ENCODE measurements at places on chromosomes 6 and 20.
A peak's percentile ranks its signal among the peaks of the same experiment; 100 is the strongest.

DNA sequence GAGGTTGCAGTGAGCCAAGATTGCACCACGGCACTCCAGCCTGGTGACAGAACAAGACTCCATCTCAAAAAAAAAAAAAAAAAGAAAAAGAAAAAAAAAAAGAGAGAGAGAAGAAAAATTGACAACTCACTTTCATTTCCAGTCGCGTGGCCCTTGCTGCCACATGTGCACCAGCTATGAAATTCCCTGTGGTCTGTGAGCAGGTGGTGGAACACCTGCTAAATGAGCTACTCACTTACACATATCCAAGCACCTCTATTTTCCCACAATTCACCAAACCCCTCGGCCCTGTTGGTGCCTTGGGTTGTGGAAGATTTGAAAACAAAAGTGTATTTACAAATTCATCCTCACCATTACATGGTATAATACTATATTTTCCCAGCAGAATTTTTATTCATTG lies 105.2 kb upstream of the ASF1A start:
- DNase-seq, result no peak

GRCh38 chr6:12279322-12280091 lies 10.7 kb upstream of the EDN1 start:
- no peak for DNase-seq

GRCh38 chr6:151109361-151109760 lies 130.4 kb upstream of the AKAP12 start:
- DNase-seq, result no peak

- no peak for DNase-seq
Measured at GRCh38 chr20:21134883-21135493, 9.1 kb downstream of the KIZ start.

DNA sequence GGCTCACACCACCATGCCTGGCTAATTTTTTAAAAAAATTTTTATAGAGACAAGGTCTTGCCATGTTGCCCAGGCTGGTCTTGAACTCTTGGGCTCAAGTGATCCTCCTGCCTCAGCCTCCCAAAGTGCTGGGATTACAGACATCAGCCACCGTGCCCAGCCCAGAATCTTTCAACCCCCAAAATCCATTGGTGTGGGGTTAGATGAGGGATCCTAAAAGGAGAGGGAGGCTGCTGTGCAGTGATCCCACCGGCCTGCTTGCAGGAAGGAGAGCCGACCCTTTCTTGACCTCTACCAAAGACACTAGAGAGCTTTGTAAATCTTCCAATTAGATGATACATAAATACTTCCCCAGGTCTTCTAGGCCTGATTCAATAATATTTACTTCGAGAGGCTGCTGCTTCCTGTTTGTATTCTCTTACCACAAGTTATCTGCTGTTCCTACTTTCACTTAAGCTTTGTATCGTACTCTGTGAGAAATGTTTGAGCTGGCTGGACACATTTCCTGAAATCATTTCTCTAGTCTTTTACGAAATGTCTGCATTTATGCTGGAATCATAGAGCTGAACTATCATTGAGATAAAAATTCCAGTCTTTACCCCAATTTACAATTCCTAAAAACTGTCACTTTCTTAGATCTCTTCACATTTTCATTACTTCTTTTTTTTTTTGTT lies 49.3 kb upstream of the IER3 start:
- DNase-seq, result peak; percentile 59

GRCh38 chr6:10412461-10413261 lies 2.2 kb downstream of the TFAP2A start:
- no peak for DNase-seq

- no peak for DNase-seq
Measured at GRCh38 chr6:70547313-70547712, 19.4 kb upstream of the SDHAF4 start.

- DNase-seq, result no peak
Measured at GRCh38 chr6:5099537-5099936, 14.4 kb downstream of the PPP1R3G start.

GRCh38 chr20:4038047-4038459 lies 22.7 kb upstream of the RNF24 start:
- peak; percentile 87 for DNase-seq

DNA sequence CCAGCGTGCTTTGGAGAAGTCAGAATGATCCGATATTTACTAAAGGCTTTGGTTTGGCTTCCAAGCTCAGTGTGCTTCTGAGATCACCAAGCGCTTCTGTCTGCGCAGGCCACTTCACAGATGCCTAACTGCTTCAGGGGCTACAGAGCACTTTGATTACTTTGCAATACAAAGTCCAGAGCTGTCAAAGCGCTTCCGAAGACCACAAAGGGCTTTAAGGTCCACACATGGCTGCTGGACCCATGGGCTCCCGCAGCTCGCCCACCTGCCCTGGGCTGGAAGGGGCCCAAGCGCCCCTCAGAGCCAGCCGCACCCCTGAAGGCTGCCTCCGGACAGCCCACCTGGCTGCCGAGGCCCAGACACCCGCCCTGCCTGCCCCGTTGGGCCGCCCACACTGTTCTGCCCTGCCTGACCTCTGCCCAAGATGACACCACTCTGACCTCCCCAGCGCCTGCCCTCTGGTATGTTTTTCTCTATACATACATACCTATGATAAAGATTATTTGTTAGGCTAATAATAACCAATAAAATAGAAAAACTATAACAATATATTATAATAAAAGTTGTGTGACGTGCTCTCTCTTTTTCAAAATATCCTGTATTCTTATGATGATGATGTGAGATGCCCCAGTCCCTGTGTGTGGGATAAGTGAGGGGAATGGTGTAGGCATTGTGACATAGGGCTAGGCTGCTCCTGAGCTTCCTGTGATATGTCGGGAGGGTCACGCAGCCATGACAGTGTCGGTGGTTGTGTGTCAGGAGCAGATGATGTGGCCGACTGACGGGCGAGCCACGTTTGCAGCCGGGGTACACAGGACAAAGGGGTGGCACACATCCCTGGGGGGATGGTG lies 22.6 kb downstream of the DYNLT1 start:
- no peak for DNase-seq

DNA sequence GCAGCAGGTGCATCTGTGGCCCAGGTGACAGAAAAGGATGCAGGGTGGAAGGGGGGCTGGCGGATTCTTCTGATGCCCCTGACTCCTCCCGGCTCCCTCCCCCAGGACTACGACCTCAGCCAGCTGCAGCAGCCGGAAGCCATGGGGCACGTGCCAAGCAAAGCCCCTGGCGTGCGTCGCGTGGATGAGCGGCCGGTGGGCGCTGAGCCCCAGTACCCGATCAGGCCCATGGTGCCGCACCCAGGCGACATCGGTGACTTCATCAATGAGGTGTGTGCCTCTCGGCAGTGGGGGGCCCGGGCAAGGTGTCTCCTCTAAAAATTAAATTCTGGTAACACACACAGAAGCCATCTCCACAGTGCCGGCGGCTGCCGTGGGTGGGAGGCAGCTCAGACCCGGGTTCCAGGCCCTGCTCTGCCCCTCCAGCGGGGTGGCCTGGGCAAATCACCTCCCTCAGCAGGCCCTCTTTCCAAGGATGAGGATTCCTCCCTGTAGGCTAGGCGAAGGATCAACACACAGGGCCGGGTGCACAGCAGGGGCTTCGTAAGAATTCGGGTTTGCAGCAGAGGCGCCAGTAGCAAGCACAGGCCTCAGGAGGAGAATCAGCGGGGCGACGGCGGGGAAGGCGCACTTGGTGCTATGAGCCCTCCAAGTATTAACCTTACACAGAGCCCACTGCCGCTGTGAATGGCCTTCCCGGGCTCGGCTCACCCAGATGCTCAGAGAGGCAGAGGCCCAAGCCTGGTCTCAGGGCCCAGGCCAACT lies 131.5 kb downstream of the TAF4 start:
- no peak for DNase-seq

- DNase-seq, result no peak
Measured at GRCh38 chr6:138514860-138515540, 15.7 kb upstream of the NHSL1 start.

- no peak for DNase-seq
Measured at GRCh38 chr6:3247255-3248146, 11.2 kb upstream of the PSMG4 start.

- DNase-seq, result no peak
Measured at GRCh38 chr20:11246251-11246775, 572.5 kb upstream of the JAG1 start.

GRCh38 chr6:22622351-22622750 lies 53.0 kb downstream of the HDGFL1 start:
- DNase-seq, result no peak

DNA sequence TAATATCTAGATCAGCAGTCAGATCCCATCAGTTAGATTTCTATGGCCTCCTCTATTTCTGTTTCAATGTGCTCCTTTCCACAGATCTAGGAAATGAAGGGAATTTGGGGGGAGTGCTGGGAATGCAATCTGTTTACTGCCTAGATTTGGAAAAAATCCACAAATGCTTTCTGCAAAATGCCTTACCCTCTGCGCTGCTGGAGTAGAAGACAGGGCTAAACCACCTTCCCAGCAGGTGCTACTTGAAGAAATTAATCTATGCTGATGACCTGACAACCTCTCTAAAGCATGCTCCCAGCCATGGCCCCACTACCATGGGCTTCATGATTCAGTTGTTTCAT lies 46.2 kb downstream of the LY86 start:
- DNase-seq, result no peak

GRCh38 chr6:30703821-30704220 lies 13.0 kb upstream of the NRM start:
- no peak for DNase-seq

GRCh38 chr6:16723826-16724225 lies 37.4 kb downstream of the ATXN1 start:
- DNase-seq, result no peak

DNA sequence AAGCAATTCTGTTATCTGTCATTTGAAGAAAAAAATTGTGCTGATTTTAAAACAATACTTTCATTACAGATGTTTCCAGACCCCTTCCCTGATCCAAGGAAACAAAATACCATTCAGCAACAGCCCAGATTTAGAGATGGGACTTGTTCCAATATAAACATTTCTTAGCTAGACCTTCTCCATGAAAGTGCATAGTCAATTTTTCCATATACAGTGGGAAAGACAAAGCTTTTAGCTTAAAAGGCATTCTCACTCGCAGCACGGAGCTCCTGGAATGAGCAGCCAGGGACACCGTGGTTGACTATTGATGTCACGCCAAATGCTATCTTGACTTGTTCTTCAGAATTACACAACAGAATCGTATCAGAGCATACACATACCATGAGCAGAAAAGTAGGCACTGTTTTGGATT lies 21.5 kb downstream of the LAMA4 start:
- no peak for DNase-seq

DNA sequence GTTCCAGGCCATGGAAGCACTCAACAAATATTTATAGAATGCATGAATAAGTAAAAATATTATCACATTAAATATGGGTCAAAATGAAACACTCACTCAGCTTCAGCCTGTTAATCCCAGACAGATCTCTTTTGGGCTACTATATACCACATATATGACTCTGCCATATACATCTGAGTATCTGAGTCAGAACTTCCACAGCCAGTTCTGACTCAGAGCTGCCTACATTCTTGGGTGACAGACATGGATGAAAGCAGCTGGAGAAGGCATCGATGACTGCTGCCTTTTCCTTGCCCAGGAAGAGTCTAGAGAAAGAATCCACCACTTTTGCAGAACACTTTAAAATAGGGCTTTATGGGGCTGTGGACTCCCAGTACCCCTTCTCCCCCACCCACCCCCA lies 11.5 kb upstream of the PDYN start:
- DNase-seq, result no peak

DNA sequence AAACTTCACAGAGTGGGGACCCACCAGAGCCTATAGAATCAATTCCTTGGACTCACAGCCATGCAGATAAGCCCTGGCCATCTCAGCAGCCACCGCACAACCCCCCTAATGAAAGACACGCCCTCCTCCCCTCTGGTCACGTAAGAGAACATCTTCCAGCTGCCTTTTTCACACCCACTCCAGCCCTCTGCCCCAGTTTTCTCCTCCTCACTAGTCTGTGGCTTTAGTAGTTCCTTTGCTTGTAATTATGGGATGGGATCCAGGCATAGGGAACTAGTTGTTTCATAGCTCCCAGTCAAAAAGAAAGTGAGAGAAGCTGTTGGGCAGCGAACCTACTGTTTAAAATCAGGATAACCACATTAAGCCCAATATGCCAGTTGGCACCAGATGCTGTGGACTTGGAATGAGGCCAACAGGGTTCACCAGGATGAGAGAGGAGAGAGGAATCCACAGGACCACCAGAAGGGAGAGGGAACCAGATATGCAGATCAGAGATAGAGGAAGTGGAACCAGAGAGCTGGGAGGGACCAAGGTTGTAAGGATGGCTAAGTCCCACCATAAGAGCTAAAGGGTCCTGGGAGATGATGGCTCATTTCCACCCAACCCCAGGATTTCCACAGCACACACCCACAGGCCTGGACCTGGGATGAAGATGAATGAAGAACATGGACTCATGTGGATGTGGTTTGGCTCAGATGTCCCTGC lies 9.0 kb upstream of the BTN3A1 start:
- no peak for DNase-seq

DNA sequence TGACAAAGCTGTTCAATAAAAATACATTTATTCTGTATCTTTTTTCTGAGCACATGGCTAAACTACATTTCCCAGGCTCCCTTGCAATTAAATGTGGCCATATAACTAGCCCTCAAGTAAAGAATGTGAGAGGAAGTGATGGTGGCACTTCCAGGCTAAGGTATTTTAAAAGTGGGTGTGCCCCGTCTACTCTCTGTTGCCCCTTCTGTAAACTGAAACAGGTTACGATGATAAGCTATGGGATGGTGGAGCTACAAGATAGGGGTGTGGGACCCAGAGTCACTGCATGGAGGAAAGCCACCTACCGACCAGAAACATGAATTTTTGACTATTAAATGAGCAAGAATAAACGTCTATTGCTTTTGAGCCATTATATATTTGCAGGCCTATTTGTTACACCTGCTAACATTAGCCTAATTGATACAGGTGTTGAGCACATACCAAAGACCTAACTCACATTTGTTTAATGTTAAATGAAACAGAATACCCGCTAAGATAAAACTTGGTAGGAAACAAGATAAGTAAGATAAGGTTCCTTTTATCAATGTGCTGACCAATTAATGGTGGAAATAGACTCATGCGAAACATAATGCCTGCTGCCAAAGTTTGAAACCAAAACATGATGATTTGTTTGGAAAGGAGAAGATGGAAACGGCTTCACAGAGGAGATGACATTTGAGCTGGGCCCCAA lies 3.1 kb downstream of the FYN start:
- DNase-seq, result no peak

GRCh38 chr6:31901415-31901952 lies 402 bp downstream of the ZBTB12 start:
- DNase-seq, result peak; percentile 60

DNA sequence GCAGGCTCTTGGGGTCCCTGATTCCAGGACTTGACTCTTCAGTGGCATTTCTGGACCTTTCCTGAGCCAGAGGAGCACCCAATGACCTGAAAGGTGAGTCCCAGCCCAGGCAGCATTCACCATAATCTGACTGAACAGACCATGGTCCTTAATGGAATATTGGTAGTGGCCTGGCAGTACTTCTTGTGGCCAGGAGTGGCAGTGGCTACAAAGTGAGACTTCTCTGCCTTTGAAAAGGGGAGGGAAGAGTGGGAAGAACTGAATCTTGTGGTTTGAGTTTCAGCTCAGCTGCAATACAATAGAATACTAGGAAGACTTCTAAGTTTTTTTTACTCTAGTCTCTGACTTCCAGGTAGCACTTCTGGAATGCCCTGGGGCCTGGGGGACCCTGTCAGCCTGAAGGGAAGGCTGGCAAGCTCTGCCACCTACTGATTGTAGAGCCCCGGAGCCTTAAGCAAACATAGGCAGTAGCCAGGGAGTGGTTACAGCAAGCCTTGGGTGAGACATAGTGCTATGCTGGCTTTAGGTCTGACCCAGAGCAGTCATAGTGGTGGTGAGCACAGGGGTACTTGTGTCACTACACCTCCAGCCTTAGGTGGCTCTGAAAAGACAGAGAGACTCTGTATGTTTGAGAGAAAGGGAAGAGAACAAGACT lies 674.2 kb upstream of the MANEA start:
- DNase-seq, result no peak

Data from GM19239 (cell line).